ENCODE measurements at places on chromosomes 5 and 9.
A peak's percentile ranks its signal among the peaks of the same experiment; 100 is the strongest.

- DNase-seq = peak; percentile 30
These were observed 296.6 kb downstream of the MED10 start for GRCh38 chr5:6081727-6082210.

DNA sequence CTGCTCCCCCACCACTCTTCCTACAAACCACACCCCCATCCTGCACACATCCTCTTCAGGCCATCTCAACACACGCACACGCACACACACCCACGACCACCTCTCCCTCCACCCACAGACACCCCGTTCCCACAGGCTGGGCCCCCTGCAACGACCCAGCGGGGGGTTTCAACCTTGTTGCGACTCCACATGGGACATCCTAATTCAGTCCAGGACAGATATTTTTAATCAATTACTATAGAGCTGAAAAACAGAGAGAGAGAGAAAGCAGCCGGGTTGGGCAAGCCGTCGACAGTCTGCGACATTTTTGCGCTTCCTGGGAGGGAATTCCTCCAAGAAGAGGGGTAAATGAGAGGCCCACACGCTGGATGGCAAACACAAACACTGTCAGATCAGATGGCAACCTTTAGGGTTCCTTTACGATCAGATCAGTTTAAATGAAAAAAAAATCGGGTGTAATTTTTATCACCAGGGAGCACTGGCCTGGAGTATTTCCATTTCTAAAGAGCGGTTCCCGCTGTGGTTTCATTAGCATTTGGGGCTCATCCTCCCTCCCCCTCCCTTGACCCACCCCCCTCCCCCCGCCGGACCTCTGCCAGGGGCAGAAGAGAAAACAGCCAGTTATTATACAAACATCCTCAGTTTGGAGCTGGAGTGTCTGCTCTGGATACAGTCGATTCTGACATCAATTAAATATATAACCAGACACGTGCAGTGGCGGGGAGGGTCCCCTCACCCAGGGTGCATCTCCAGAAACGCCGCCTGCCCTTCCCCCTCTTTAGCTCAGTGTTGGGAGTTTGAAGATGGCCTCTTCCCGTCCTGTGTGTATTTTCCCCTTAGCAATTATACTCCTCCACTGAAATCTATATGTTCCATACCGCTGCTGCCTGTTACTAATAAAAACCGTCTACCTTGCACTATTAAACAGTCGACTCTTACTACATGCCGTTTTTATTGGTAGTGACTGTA, 2.3 kb upstream of the IRX2 start:
- DNase-seq = no peak

DNA sequence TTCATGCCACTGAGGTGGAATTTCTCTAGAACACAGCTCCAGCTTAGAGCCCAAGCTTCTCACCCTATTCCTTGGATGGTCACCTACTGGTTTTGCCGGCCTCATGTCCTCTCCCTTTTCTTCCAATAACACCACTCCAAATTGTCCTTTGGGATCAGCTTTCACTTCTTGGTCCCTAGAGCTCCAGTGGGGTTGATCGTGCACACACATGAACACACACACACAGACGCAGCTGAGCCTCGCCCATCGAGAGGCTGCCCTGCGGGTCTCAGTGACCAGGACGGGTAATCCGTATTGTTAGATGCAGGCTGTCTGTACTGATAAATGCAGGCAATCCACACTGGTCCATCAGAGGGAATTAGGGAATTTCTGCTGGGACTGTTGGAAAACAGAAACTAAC, 6.9 kb downstream of the COL23A1 start:
- no peak for DNase-seq

GRCh38 chr5:175681045-175681967, 23.4 kb downstream of the HRH2 start:
- peak; percentile 4 for DNase-seq

GRCh38 chr5:96742538-96742937, 65.2 kb downstream of the ERAP1 start:
- DNase-seq = no peak

- peak; percentile 6 for DNase-seq
These were observed 23.1 kb upstream of the ERCC6L2 start for GRCh38 chr9:95852059-95853032.

- DNase-seq = peak; percentile 74
These were observed 19.2 kb upstream of the TOR1B start for GRCh38 chr9:129783516-129784361.

DNA sequence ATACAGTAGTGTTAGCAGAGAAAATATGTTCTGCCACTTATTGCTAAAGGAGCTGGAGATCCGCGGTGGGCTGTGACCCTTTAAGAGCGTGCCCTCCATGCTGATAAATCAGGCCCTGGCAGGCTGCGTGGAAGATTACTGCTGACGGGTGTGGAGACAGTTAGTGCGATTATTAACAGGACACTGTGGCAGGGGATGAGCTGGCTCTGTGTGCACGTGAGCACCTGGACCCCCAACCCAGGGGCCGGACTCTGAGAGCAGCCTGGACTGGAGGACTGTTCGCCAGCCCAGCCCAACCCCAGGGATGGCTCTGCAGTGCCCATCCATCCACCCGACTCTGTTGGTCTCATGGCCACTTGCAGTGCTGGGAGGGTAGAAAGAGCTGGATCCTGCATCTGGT, 162.0 kb downstream of the MELK start:
- DNase-seq = no peak

- DNase-seq = no peak
These were observed 657.6 kb upstream of the RIOK2 start for GRCh38 chr5:97840643-97841042.

DNA sequence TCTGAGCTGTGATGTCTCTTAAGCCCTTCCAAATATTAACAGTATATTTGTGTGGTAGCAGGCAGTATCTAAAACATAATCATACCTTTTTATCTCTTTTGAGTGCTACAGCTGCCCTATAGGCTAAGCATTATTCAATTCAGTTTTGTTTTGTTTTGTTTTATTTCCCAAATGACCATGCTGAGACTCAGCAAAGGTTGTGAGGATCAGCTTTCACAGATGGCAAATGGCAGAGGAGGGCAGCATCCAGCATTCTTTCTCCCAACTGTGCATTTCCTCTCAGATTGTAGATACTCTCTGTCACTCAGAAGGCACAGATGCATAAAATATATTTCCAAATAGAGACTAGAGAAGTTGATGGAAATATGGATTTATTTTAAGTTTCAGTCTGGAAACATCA, 90.7 kb downstream of the DAPK1 start:
- DNase-seq = no peak

- DNase-seq = no peak
These were observed 50.2 kb upstream of the KCNMB1 start for GRCh38 chr5:170439223-170439943.

- DNase-seq = no peak
These were observed 30.8 kb upstream of the NIM1K start for GRCh38 chr5:43161244-43161643.

- DNase-seq = no peak
These were observed 37.8 kb downstream of the BHMT start for GRCh38 chr5:79149433-79149832.
